Mucosa of gallbladder (tissue), 1 donor: ENCODE measurements at places on chromosomes 3 and 15.
A peak's percentile ranks its signal among the peaks of the same experiment; 100 is the strongest.

DNA sequence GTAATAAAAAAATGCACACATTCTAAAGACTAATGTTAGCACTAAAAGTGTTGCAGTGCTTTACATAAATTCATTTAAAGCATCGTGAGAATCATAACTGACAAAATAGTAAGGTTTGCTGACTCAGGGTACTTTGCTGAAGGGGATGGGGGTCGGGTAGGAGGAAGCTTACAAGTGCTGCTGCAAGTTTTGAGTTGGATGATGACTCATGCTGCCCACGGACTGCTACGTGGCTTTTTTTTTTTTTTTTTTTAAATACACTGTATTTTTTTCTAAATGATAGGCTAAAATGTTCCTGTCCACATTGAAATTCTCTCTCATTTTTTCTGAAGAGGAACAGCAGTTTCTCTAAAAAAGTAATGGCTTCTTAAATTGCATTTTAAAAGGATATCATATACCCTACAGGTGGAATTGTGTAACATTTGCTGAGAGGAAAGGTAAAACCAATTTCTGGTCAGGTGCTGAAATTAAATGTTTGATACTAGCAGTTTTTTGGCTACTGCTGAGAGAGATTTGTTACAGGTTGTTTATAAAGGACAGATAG, 2.2 kb downstream of the MAPK6 start:
- DNase-seq: peak; percentile 52

DNA sequence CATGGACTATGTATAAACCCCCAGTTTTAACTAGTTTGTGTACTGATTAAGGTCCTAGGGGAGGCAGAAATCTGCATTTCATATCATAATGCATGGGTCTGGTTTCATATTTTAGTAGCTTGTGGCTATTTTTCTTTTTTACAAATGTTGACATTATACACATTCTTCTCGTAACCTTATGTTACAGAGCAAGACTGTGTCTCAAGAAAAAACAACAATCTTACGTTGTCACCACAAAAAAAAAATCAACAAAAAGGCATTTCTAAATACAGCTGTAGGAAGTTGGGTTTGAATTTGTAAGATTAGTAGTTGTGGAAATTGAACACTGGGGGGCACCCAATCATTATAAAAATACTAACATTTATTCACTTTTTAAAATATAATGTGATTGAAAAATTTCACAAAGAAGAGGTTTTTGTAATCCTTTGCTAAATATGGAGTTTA, 17.9 kb downstream of the SERP1 start:
- DNase-seq: no peak

DNA sequence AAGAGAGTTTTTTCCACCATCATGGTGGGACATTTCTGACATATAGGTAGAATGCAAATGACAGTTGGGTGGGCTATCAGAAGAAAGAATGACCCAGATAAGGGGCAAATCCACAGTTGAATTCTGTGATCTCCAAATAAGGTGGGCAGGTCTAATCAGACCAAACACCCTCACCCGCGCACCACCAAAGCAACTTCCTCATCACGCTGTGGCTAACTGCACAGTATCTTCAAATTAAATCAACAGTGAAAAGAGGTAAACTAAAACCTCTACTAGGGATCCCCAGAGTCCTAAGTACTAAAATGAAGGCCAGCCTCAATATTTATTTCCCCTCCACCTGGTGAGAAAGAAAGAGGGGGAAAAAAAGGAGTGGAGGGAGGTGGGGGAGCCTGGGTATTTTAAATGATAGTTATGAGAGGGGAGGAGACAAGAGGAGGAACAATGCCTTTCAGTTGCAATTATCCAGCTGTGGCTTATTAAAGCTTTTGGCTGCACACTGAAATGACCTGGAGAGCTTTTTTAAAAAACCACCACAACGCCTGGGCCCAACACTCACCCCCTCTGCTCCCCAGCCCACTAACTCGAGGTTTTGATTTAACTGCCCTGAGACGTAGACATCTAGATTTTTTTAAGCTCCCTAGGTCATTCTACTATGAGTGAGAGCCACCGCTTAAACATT, 61.0 kb downstream of the LRIG1 start:
- DNase-seq: no peak

DNA sequence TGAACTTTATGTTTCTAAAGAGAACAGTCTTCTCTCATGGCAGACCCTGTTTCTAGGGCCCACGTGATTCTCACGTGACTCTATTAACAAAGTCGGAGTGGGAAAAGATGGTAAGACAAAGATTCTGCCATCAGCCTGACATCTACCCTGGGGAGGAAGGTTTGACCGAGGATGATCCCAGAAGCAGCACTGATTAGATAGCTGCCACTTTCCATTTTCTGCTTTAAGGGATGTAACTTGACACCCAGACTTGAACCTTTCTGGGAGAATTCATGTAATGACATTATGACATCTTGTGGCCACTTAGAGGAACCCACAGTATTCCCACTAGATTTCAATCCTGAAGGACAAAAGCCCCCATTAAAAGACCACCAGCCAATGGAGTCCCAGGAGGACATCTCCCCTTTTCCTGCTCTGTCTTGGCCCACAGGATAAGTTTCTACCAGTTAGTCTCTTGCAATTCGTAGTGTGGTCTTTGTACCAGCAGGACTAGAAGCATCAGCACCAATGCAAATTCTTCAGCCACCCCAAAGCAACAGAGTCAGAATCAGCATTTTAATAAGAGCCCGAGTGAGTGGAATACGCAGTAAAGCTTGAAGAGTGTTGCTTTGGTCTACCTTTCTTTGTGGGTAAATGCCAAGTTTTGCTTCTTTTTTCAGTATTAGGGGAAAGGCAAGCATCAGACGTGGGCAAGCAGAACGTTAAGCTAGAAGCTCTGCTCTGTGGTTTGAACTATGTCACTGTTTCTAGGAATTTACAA, 480.5 kb upstream of the PROK2 start:
- DNase-seq: no peak

DNA sequence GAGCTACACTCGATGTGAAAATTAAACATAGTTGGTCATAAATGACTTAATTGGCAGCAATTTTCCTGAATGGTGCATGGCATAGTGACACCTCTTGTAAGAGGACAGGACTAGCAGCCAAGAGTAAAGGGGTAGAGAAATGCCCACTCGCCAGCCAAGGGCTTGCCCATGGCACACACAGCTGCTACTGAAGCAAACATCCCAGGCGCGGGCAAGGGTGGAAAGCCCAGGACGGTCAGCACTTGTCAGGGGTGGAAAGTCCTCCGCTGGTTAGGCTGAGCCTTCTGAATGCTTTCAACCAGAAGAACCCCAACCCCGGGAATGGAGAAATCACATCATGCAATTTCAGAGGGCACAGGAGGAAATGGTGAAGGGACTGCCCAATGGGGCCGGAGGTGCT, 31.6 kb downstream of the BDH1 start:
- no peak for DNase-seq

- DNase-seq: no peak
These were observed 71.9 kb downstream of the ANXA2 start for GRCh38 chr15:60325905-60326304.

GRCh38 chr3:193665370-193665989, 72.5 kb downstream of the OPA1 start:
- no peak for DNase-seq

DNA sequence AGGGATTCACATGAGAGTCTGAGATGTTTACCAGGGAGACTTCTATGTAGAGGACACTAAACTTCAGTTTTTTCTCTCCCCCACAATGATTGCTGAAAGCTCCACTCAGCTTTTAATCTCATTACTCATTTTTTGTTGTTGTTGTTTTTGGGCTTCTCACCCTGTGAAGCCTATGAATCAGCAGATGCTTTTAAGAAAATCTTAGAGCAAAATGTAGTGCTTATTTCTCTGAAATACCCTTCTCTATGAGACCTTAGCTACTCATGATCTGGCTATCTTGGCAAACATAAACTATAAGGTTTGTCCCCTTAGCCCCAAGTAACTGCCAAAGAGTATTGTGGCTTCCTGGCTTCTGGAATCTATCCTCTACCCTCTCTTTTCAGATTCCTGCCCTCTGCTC, 537.3 kb downstream of the OCA2 start:
- no peak for DNase-seq

GRCh38 chr3:39361252-39361927, 21.8 kb upstream of the SLC25A38 start:
- no peak for DNase-seq

- peak; percentile 70 for DNase-seq
These were observed 23.0 kb downstream of the USP4 start for GRCh38 chr3:49316696-49317457.

DNA sequence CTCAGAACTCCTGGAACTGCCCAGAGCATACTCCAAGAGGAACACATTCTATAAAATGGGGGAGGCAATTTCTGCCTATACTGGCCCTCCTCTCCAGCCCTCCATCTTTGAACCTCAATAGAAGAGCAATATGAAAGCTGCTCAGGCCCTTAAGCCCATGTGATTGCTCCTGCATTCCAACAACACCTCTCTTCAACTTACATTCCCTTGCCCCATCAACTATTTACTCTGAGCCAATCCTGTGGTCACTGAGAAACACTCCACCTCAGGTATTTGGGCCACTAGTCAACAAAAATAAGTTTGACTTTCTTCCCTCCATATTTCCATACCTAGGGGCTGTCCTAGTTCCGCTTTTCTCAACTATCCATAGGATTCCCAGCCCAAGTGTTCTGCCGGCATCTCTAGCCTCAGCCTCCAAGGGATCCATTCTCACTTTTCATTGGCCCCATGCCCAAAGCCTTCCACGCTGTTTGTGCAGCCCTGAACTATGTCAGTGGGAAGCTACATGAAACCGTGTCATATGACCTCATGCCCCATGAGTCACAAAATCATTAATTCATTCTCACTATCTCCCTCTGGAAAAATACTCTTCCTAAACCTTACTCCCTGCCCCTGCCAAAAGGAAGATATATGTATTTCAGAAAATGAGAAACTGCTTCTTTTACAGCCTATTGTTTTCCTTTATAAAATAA, 61.6 kb downstream of the GJD2 start:
- DNase-seq: no peak

DNA sequence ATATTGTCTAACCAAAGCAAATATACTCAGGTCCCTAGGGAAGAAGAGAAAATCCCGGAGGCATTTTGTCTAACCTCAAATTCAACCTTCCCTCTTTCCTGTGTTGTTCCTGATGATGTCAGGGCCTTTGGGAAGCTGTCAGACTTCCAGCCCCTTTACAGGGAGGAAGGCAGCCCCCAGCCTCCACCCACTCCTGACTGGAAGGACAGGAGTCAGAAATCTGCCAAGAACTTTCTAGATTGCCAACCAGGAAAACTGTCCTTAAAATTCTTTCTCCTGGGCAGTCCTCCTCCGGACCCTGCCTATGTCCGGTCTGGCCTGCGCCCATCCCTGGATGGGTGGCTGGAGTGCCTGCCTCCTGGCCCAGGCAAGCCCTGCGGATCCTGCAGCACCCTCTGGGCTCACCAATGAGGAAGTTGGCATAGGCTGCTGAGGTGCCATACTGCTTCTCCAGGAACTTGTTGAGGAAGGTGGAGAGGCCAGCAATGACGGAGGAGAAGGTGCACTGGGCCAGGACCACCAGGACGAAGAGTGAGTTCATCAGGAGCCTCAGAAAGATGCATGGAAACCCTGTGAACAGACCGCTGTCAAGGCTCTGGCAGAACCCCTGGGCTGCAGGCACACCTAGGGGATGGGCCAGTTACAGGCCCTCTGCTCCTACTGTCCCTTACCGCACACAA, 52.6 kb upstream of the RAB6B start:
- no peak for DNase-seq

DNA sequence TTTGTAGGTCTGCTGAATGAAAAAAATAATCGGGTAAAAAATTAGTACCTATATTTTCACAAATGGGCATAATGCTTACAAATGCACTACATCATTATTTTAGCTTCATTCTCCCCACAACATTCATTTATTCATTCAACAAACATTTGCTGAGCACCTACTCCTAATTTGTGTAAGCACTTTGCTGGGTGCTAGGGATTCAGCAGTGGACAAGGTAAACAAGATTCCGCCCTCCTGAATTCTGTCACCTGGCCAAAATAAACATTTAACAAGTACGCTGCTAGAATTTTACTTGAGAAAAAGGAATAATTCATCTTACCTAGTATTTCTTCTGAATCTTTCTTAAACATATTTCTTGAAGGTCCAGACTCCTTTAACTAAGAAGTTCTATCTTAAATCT, 72.1 kb downstream of the TIGIT start:
- DNase-seq: no peak

GRCh38 chr3:179589143-179589542, 15.3 kb downstream of the MRPL47 start:
- no peak for DNase-seq

DNA sequence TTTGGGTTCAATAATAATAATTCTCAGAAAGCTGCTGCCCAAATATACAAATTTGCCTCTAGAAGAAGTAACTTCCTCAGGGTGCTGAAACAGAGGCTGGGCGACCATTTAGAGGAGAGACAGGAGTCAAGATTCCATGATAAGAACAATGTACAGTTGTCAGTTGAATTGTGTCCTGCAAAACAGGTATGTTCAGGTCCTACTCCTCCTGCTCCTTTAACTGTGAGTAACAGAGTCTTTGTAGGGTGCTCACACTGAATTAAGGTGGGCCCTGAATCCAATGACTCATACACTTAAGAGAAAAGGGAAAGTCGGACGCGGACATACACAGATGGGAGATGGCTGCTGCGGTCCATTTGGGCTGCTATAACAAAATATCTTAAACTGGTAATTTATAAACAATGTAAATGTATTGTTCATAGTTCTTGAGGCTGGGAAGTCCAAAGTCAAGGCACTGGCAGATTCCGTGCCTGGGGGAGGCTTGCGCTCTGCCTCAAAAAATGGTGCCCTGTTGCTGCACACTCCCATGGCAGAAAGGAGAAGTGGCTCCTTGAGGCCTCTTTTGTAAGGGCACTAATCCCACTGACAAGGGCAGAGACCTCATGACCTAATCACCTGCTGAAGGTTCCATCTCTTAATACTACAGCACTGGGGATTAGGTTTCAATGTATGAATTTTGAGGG, 55.1 kb downstream of the MB21D2 start:
- DNase-seq: no peak

DNA sequence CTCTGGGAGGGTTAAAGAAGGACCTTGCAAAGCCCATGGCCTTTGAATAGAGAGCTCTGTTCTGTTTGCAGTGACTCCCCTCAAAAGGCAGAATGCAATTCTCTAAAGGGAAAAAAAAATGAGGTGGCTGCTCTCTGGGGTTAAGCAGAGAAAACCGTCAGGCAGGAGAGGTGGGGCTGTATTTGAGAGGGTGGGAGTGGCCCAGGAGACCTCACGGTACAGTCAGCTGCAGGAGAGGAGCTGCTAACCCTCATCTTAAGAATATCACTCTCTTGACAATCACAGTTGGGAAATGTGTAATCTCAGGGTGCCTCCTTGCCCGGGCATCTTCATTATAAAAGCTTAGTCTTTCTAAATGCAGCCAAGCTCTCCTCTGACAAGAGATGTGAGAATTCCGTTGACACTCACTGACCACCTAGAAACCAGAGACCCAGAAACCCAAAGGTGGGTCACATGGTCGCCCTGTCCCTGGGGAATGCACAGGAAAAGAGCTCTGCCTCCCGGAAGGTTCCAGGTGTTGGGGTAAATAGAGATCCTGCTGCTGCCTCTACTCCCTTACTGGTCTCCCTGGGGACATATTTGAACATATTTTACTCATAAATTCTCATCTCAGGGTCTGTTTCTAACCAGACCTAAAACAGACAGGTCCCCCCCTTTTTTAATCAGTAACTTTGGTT, 159.1 kb upstream of the CTDSPL start:
- DNase-seq: no peak
